ENCODE measurements at places on chromosomes 7 and 10. TPM values are rescaled to one million over a fixed set of nuclear protein-coding genes. Genes with fewer than 3 reads are reported as not detected.

- H3K27ac ChIP-seq: 0 out of 2 replicates have a peak overlapping the region, but pooled peaks have one; percentile 10
- H3K4me3 ChIP-seq: no peak overlapping the region
- H3K36me3 ChIP-seq: no peaks in the 10 kb centered on the region
- no peaks in the 10 kb centered on the region for H3K27me3 ChIP-seq
- peaks cover 28% of the 10 kb centered on the region for H3K4me1 ChIP-seq
Observed at GRCh38 chr10:29795850-29796249, 161.1 kb upstream of the SVIL start.

DNA sequence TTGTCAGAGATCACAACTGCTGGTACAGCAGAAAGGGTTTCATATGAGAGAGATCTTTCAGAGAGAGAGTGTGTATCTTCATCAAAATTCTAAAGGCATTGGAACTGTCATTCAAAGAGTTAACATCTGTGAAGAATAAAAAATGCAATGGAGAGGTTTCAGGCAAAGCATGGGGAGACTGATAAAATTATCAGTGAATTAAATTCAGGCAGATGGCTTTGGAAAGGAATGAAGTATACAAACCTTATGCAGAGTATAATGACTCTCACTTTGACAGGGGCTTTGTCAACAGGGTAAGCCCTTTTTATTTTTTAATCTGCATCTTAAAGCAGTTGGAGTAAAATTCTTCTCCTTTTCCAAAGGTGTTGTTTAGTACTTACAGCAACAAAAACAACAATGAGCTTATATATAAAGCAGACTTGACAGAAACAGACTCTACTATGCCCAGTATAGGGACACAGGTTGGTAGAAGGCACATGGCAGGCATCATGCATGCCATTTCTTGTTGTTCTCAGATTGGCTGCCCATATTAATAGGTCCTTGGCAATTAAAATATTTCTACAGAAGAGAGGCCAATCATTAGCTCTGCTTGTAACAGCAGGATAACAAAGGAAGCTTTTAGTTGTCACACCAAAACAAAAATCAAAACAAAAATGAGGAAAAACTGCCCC, 54.9 kb upstream of the NXPH1 start:
- no peaks in the 10 kb centered on the region for H3K36me3 ChIP-seq
- DNase-seq: no peak
- no peaks in the 10 kb centered on the region for H3K4me1 ChIP-seq

DNA sequence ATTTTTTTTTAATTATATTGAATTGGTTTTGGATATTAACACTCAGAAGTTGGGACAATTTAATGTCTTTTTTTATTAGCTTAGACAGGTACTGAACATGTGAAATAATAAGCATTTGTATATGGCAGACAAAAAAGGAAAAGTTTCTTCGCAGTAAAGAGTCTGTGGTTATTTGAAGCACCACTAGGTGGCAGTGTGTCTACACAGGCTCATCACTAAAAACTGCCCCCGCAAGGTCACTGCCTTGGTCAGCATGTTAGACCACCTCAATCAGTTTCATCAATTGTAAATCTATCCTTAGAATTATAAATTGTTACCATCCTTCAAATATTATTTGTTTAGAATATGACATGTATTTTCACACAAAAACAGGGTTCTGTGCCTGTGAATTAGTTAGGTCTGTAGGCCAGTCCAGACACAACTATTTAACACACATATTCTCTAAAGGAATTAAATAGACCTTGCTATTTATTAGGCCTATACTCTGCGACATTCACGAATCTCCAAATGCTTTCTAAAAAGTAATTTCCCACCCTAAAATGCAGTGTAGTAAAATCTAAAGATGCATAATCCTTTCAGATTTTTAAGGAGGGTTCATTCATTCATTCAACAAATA, 17.0 kb downstream of the PNLIPRP3 start:
- DNase-seq: peak; percentile 55
- H3K4me1 ChIP-seq: no peaks in the 10 kb centered on the region
- no peaks in the 10 kb centered on the region for H3K27me3 ChIP-seq

DNA sequence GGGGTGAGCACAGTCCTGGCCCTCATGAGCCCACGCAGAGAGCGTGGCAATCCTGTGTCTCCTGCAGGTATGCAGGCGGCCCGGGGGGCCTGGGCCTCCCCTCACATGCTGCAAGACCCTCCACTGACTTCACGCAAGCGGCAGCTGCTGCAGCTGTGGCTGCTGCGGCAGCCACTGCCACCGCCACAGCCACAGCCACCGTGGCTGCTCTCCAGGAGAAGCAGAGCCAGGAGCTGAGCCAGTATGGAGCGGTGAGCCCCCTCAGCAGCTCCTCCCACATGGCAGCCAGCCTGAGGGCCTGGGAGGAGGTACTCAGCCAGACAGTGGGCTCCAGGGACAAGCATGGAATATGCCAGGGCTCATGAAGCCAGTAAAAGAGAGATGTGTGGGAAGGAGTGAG, 8.7 kb downstream of the ZMIZ2 start:
- H3K4me1 ChIP-seq: no peaks in the 10 kb centered on the region
- H3K27me3 ChIP-seq: no peaks in the 10 kb centered on the region
- H3K4me3 ChIP-seq: no peak overlapping the region
- no peak for DNase-seq

- H3K36me3 ChIP-seq: peaks cover 20% of the 10 kb centered on the region
- no peak overlapping the region for H3K4me3 ChIP-seq
- H3K27ac ChIP-seq: no peak overlapping the region
- DNase-seq: no peak
- H3K27me3 ChIP-seq: no peaks in the 10 kb centered on the region
Observed at GRCh38 chr7:139370301-139370942, 10.7 kb downstream of the LUC7L2 start.

GRCh38 chr10:21078410-21079329, 181.6 kb upstream of the NEBL start:
- 0 out of 2 replicates have a peak, but pooled peaks cover 4% of the 10 kb centered on the region for H3K4me1 ChIP-seq
- no peaks in the 10 kb centered on the region for H3K36me3 ChIP-seq
- no peaks in the 10 kb centered on the region for H3K27me3 ChIP-seq
- no peak overlapping the region for H3K4me3 ChIP-seq
- DNase-seq: peak; percentile 78

DNA sequence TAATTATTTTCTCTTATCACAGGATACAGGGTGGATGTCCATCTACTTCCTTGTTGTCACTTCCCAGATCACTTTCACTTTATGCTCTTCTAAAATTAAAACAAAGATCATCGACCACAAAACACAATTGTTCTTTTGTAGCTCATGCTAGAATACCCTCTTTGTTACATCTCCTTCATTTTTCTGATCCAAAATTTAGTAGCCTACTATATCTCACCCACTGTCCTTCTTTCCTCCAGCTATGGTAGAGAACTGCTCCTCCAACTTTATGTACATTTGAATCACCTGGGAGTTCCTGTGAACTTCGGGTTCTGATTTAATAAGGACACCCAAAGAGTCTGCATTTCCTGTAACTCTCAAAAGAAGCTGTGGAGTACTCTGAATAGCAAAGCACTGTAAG, 1.2 kb upstream of the AHR start:
- H3K36me3 ChIP-seq: no peaks in the 10 kb centered on the region
- peak overlapping the region; percentile 61 for H3K27ac ChIP-seq
- H3K27me3 ChIP-seq: no peaks in the 10 kb centered on the region
- DNase-seq: no peak
- peaks cover 20% of the 10 kb centered on the region for H3K4me1 ChIP-seq

DNA sequence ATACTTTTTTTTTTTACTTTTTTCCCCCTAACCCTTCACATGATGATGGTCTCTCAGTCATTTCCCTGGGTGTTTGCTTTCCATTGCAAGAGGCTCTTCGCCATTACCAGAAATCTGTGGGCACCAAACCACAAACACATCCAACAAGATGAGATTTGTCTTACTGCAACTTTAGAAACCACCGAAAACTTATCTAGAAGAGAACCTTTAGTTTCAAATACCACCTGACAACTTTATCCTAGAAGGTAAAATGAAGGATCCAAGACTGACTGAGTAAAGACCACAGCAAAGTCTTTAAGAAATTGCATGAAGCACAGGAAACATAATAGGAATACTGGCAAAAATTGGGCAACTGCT, 363.3 kb upstream of the MBL2 start:
- DNase-seq: no peak
- no peaks in the 10 kb centered on the region for H3K4me1 ChIP-seq
- no peaks in the 10 kb centered on the region for H3K36me3 ChIP-seq
- H3K4me3 ChIP-seq: no peak overlapping the region
- no peaks in the 10 kb centered on the region for H3K27me3 ChIP-seq
- no peak overlapping the region for H3K27ac ChIP-seq

DNA sequence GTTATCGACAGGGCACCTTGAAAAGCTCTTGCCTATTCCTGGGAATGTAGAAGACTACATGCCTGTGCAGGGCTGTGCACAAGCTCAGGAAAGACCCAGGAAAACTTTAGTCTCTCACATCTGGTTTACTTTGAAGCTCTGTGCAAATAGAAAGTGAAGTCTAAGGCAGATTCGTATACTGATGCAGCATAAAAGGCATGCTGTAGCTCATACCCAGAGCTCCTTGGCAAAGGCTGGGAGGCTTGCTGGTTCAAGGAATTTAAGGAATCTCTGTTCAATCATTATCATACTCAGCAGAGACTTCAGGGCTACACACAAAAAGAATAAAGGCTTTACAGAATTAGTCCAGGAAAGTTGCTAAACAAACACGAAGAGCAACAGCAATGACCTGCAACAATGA, 192.0 kb downstream of the OTUD1 start:
- no peaks in the 10 kb centered on the region for H3K27me3 ChIP-seq
- DNase-seq: peak; percentile 18
- no peaks in the 10 kb centered on the region for H3K4me1 ChIP-seq
- H3K27ac ChIP-seq: no peak overlapping the region
- no peaks in the 10 kb centered on the region for H3K36me3 ChIP-seq

DNA sequence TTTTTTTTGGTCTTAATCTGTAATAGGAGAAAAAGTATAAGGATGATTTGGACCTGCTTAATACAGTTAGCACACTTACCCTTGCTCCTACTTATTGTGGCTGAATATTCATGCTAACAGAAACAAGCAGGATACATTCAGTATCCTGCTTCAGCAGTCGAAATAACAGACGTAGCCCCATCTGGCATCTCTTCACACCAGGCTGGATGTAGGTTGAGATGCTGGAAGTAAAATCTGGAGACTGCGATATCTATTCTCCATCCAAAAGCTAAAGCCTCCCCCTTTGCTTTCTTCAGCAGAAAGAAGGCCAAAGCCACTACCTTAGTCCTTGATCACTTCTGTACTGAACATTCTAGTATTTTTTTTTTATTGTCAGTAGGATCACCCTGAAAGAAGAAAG, 537.4 kb downstream of the AUTS2 start:
- no peak for DNase-seq
- no peaks in the 10 kb centered on the region for H3K4me1 ChIP-seq
- H3K27ac ChIP-seq: no peak overlapping the region
- H3K27me3 ChIP-seq: 0 out of 2 replicates have a peak, but pooled peaks cover 4% of the 10 kb centered on the region

GRCh38 chr7:37284805-37285231, 163.8 kb downstream of the ELMO1 start:
- DNase-seq: peak; percentile 2
- no peaks in the 10 kb centered on the region for H3K27me3 ChIP-seq
- no peak overlapping the region for H3K4me3 ChIP-seq
- no peaks in the 10 kb centered on the region for H3K36me3 ChIP-seq

GRCh38 chr10:14664345-14664744, 110.4 kb downstream of the FAM107B start:
- no peak overlapping the region for H3K4me3 ChIP-seq
- H3K36me3 ChIP-seq: no peaks in the 10 kb centered on the region
- DNase-seq: no peak

GRCh38 chr7:90958647-90959046, 305.6 kb upstream of the FZD1 start:
- H3K36me3 ChIP-seq: no peaks in the 10 kb centered on the region
- H3K27me3 ChIP-seq: no peaks in the 10 kb centered on the region
- H3K27ac ChIP-seq: peak overlapping the region; percentile 1
- H3K4me1 ChIP-seq: peaks cover 28% of the 10 kb centered on the region

GRCh38 chr10:96890580-96890979, 58.5 kb downstream of the LCOR start:
- H3K4me3 ChIP-seq: no peak overlapping the region
- H3K4me1 ChIP-seq: no peaks in the 10 kb centered on the region
- DNase-seq: no peak
- no peaks in the 10 kb centered on the region for H3K27me3 ChIP-seq
- H3K27ac ChIP-seq: no peak overlapping the region

- H3K27ac ChIP-seq: no peak overlapping the region
- H3K4me1 ChIP-seq: peaks cover 9% of the 10 kb centered on the region
- peak; percentile 78 for DNase-seq
- H3K4me3 ChIP-seq: no peak overlapping the region
Observed at GRCh38 chr10:6409971-6410643, 170.0 kb downstream of the PRKCQ start.

The ZNF107 gene
- 2.8 TPM for total RNA-seq

The MMP21 gene
- total RNA-seq: not detected

The GRM3 gene
- total RNA-seq: not detected

The CCSER2 gene
- 27.8 TPM for total RNA-seq

The UPK3BL2 gene
- 1.6 TPM for total RNA-seq

All from GM23248 (cell line).